ENCODE measurements at places on chromosomes 12 and 14.

GRCh38 chr12:49819786-49820185 lies 8.4 kb downstream of the NCKAP5L start:
- DNase-seq: no peak

- DNase-seq: no peak
These were observed 763 bp upstream of the PHETA1 start for GRCh38 chr12:111369496-111370220.

GRCh38 chr12:132605892-132606291 lies 4.5 kb downstream of the LRCOL1 start:
- DNase-seq: no peak

GRCh38 chr12:24078318-24078765 lies 128.9 kb upstream of the SOX5 start:
- DNase-seq: no peak

- DNase-seq: no peak
These were observed 11.7 kb downstream of the TPCN1 start for GRCh38 chr12:113232840-113233585.

GRCh38 chr12:108709697-108710096 lies 21.6 kb downstream of the CORO1C start:
- no peak for DNase-seq

DNA sequence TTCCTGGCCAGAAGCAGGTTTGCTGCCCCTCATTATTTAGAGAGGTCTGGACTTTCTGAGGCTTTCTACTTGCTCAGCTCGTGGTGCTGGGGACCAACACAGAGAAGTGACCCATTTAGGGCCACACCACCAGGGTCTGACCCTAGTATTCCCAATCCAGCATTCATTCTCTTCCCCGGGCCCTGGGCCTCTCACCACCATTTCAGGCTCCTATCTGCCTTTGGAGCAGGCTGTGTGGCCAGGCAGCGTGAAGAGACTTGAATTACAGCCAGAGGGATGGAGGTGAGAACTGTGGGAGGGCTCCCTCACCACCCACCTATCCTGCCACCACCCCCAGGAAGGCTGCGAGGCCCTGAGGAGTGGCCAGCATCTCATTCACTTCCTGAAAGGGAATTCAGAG lies 24.6 kb downstream of the FAM222A start:
- DNase-seq: no peak

DNA sequence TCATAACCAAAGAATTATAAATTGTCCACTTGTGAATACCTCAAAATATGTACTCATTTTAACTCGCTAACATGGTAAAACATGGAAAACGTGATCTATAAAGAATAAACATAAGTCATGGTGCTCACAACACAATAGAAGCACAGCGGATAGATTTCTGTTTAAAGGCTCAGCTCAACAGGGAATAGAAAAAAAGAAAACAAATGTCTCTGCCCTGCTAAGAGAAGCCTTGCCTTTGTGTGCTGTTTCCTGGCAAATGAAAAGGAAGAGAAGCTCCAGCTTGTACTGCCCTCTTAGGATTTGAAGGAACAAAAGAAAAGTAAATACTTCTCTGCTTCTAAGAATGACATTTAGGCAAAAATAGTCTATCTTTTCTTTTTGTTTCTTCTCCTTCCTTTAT lies 121.0 kb upstream of the KRR1 start:
- DNase-seq: no peak

- DNase-seq: no peak
These were observed 144.4 kb downstream of the SCARB1 start for GRCh38 chr12:124719231-124719630.

DNA sequence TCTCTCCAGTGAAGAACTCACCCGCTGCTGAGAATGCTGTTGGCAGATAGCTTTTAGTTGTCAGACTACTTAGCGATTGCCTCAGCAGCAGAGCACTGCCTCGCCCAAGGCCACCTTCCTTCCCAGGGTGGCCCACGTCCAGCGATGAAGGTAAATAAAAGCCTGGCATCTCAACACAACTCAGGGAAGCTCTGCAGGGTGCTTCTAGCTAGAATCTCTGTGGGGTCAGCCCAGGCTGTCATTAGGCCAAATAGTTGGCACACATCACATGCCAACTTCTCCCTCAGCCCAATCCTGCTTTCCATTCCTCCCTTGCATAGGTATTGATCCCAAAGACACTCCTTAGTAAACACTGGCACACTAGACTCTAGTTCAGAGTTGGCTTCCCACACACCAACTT lies 368.1 kb upstream of the TMTC1 start:
- DNase-seq: no peak

DNA sequence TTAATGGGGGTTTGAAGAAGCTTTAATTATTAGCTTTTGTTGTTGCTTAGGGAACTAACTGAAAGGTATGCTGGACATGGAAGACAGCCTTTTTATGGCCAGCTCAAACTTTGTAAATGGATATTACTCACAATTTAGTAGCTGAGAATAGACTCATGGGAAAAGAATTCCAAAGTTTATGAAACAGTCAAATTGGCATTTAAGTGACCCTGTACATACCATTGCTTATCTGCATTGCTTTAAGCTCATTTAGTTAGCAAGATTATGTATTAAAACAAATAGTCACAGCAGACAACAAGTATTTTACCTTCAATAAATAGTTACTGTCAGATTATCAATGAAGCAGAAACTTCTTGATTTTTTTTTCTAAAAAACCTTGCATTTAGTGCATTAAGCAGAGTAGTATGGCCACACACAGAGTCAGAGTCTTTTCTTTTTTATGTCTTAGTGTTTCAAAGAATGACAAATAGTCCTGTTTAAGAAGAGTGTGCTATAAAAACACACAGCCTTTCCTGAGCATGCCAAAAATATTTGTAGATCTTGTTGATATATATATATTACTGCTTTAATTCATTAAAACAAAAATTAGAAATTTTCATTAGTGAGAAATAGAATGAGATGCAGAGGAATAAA lies 102.2 kb downstream of the TTC6 start:
- DNase-seq: no peak

- DNase-seq: no peak
These were observed 14.6 kb downstream of the ACTR6 start for GRCh38 chr12:100215209-100215608.

DNA sequence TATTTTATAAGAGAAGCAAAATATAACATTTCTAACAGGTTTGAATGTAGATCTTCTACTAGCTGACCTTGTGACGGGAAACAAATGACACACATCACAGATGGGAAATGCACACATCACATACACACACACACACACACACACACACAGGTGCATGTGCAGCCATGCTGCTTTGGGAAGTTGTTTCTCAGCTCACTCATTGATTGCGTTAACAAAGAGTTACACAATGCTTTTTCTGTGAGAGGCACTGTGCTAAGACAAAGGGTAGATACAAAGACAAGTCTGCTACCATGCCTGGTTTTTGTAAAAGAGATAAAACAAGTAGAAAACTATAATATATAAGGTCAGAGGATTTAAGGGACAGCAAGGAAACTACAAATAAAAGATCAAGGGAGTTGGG lies 1.3 kb upstream of the NR1H4 start:
- no peak for DNase-seq

DNA sequence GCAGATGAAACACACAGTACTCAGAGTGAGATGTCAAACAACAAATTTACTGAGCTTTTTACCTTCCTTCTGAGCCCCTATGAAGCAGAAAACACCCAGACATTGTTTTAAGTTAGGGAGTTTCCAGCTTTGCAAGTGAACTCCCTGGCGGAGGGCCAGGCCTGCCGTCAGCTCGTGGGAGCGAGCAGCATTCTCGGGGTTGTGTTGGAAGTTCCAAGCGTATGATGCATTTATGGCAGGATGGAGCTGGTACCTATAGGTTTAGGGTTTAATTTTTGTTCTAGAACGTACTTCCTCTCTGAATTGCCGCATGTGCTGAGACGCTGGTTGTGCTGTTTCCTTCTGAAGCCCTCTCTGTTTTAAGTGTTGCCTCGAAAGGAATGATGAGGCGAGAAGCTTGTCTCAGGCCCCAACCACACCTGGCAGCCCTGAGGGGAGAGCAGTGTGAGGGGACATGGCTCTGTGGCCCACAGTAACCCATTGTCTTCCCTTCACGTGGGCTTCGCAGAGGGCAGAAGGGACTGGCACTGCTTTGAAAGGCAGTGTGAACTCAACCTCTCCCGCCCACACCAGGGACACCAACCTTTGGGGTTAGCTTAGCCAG lies 76.6 kb downstream of the SSPN start:
- DNase-seq: no peak

All from cortex of kidney (tissue), 1 donor.